ENCODE measurements at places on chromosomes 16 and 17. TPM values are rescaled to one million over a fixed set of nuclear protein-coding genes. Genes with fewer than 3 reads are reported as not detected.

GRCh38 chr17:56407086-56407485 lies 186.4 kb upstream of the NOG start:
- no peak for DNase-seq

DNA sequence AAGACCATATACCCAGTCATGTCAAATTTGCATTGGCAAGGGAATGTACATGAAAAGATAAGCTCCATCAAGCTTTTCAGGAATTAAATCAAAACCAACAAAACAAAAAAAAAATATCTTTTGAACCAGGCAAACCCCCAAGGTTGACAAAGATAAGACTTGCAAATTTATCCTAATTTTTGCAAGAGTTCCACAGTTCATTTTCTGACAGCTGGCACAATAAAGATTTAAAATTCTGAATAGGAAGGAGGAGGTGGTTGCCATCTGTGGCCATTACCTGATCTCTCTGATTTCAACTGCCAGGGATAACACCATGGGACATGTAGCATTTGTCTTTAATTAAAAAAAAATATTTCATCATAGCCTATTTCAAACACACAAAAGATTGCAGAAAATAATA lies 135.9 kb upstream of the SHISA6 start:
- DNase-seq = no peak

DNA sequence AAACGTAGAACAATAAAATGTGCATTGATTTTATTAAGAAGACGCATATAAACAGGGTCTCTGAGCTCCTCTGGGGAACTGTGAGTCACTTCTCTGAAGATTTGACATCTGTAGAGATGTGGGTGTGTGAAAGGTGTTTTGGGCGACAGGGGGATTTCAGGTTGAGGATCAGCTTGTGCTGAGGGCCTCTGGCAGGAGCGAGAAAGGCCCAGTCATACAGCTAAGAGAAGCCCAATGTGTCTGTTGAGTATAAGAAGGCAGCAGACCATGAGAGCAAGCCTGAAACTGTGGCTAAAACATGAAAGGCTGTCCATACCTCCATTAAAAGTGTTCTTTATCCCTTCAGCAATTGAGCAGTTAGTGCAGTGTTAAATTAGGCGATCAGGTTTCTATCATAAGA lies 406.5 kb upstream of the MON1B start:
- DNase-seq = no peak

- DNase-seq = peak; percentile 89
Measured at GRCh38 chr16:85306071-85306792, 194.0 kb upstream of the CIBAR2 start.

DNA sequence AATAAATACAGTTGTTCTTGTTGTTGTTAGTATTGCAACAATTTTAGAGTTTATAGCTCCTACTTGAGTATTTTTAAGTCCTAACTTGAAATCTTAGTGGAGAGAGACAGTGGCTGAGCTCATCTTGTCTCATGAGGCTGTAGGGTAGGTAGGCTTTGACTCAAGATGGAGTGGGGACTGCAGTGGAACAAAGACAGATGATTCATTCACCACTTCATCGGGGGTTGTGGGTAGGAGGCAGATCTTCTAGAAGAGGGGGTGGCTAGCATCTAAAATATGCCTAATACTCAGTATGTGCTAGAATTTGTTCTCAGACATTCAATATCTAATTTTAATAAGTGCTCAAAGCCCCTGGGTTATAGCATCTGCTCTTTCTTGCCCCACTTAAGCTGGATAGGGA lies 13.1 kb upstream of the MMD start:
- peak; percentile 65 for DNase-seq

- no peak for DNase-seq
Measured at GRCh38 chr17:1591474-1592090, 29.0 kb upstream of the PITPNA start.

DNA sequence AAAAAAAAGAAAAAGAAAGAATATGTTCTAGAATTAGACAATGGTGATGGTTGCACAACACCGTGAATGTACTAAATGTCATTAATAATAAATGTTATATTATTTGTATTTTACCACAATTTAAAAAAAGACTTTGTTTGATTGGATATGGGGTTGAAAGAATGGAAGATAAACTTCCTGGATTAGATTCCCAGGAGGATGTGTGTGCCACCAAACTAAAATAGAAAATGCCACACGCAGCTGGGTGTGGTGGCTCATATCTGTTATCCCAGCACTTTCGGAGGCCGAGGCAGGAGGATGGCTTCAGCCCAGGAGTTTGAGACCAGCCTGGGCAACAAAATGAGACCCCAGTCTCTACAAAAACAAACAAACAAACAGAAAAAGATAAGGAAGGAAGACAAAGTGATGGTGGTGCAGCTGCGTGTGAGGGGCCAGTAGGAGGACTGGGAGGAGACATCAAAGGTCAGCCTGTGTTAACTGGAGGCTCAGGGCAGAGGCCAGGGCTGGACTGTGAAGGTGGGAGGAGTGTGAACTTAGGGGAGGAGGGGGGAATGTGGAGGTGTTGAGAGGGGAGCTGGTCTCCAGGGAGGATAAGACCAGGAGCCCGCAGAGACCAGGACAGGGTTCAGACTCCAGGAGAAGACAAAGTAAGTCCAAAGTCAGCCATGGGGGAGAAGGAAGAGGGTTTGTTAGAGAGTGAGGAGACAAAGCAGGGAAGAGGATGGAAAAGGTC lies 4.1 kb downstream of the PECAM1 start:
- DNase-seq = no peak

- no peak for DNase-seq
Measured at GRCh38 chr17:73071066-73071999, 21.2 kb downstream of the SLC39A11 start.

GRCh38 chr16:79409978-79410377 lies 190.6 kb downstream of the MAF start:
- DNase-seq = no peak

GRCh38 chr17:61396586-61397085 lies 3.0 kb upstream of the TBX2 start:
- DNase-seq = no peak

DNA sequence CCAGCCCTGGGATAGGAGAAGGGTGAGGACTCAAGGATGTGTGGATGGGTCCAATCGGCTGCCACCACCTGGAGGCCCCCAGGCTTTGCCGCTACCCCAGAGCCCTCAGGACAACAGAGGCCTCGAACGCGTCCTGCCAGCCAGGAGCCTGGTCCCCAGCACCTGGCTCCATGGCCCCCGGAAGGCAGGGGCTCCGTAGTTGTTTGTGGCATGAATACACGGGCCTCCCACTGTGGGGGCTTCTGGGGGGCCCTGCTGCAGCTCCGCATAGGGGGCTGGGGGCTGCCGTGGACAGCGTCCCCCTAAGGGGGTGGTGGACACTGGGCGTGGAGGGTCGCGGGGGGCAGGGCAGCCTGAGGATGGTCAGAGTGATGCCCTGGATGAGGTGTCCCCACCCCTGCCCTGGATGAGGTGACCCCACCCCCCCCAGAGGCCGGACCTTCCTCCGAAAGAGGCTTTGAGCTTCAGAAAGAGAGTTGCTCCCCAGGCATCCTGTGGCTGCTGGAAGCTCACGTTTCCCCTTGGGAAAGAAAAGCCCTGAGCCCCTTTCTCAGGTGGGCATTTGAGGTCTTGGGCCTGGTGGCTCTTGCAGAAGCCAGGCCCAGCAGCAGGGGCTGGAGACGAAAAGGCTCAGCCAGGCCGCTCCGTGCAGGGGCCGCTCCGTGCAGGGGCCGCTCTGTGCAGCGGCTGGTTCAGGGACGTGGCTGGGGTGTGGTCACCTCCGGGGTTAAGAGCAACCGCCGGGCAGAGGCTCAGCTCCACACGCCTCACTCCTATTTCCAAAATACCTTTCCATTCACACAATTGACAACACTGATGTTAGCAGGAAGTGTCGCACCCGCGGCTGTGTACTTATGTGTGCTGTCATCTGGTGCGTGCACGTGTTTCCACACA lies 40.3 kb upstream of the GNG13 start:
- DNase-seq = no peak

DNA sequence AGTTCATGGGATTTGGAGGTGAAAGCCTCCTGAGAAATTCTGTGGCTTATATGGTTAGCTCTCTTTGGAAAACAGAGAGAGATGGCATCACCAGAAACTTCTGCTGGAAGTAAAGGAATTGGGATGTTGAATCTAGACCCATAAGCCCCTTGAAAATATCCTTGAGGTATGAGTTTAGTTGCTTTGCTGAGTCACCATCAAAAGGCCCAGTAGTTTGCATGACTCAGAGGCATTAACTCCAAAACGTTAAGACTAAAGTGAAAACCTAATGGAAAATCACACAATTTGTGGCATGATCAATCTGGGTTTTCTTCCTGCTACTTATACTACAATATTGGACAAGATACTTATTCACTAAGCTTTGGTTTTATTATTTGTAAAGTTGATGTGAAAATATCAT lies 349.2 kb upstream of the SALL1 start:
- no peak for DNase-seq

DNA sequence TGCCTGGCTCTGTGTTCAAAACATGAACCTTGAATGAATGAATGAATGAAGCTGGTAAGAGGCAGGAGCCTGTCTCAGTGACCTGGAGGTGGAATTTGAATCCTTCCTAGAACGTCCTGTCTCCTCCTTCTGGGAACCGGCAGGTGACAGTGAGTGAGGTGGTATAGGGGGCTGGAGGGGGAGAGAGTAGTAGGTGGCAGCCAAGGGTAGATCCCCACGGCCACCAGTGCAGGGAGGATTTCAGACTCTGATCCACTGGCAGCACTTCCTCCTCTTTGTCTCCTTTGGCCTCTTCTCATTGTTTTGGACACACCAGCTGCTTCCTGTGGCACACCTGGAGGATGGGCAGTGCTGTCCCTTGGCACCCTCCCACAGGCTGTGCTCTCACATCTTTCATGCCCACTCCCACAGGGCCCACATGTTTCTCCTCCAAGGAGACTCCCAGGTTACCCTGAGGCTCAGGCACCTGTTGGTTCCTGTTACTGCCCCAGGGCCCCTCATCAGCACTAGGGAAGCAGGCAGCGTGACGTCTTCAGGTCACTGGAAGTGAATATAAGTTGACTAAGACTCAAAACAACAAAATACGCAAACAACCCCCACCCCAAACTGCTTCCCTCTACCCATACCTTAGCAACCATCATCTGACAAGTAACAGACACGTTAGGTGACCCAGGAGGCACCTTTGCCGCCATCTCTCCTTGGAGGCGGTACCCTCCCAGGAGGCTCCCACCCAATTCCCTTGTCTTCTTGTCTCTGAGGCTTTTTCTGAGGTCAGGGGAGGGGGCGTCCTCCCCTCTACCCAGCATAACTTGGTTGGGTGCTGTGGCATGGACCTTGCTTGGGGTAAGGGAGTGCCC lies 84.6 kb downstream of the N4BP1 start:
- no peak for DNase-seq

DNA sequence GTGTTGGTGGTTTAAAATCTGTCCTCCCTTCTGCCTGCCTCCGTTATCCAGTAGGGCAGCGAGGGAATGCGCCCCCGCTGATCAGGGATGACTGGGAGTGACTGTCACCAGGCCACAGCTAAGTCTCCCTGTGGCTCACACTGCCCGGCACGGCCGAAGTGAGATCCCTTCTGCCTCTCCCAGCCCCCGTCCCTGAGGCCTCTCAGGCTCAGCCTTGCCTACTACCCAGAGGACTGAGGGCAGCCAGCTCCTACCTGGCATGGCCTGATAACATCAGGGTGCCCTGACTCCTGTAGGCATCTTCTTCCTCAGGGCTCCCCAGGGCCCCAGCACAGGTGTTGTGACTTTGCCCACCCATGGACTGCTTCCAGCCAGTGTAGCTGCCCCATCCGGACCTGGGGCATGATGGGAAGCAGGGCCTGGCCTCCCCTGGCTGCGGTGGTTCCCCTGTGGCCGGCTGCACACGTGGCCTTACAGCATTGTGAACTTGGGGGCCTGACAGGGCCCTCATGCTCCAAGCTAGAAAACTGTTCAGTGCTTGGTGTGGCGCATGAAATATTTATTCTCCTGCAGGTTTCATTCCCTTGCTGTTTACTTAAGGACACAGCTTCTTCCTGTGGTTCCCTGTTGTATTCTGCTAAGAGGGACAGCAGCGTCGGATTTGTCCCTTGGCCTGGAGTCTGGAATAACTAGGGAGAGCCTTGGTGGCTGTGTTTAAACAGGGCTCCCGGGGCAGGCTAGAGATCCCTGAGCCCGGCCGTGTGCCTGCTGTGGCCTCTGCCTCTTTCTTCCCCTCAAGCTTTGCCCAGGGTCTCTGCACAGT lies 30.0 kb downstream of the GINS2 start:
- DNase-seq = no peak

DNA sequence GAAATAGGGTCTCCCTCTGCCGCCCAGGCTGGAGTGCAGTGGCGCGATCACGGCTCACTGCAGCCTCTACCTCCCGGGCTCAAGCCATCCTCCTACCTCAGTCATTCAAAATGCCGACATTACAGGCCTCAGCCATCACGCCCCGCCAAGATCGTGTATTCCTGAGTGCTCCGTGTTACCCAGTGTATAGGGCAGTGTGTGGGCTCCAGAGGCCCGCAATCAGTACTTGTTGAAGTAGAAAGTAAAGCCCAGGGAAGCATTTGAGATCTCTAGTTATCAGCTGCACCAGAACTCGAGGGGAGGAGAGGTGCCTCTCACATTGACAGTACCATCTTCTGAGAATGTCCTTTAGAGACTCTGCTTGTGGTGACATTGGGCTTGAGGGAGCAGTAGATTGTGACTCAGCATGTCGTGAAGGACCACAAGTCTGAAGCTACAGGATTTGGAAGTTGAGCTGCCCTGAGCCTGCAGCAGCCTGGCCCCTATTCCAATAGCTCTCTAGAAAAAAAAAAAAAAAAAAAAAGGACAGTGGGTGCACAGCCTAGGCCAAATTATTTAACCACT lies 1.1 kb upstream of the PRPSAP1 start:
- DNase-seq = no peak

- DNase-seq = no peak
Measured at GRCh38 chr17:74272731-74273201, 1.3 kb upstream of the DNAI2 start.

DNA sequence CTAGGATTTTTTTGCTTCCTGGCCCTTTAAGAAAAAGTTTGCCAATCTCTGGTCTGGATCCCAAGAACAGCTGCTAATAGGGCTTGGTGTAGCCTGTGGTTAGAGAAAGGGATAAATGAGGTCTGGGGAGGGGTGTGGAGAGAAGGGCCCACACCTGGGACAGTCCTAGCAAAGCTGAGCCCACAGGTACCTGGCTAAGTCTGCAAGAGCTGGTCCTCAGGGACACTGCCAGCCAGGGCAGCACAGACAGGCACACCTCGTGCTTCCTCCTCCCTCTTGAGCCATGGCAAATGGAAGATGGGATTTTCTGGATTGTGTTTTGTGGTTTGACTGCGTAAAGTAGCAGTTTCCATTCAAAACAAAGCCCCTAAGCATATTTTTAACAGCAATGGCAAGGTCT lies 217.5 kb downstream of the SOX9 start:
- DNase-seq = no peak

METTL9 gene
- total RNA-seq = 112 TPM

AOC2 gene
- 8.8 TPM for total RNA-seq

METRN gene
- 11.7 TPM for total RNA-seq

IGFBP4 gene
- total RNA-seq = 47.1 TPM

KCNG4 gene
- total RNA-seq = not detected

All from activated T-cell treated with anti-CD3 and anti-CD28 coated beads, Interleukin-2, amount 50 U/mL, for 72 hours (primary cell).